ENCODE measurements at places on chromosomes 2 and 18.

- no peak for DNase-seq
Observed at GRCh38 chr18:48950536-48951447, at the start of gene SMAD7. TSS of gene SMAD7 (minus strand) at chr18:48950965. CDS start at chr18:48950424, 541 bp downstream.

GRCh38 chr18:62784338-62784965 is 69.1 kb downstream of the PHLPP1 start:
- no peak for DNase-seq

GRCh38 chr2:85699325-85699724 is 5.2 kb downstream of the GNLY start:
- DNase-seq, result no peak

- DNase-seq, result no peak
Observed at GRCh38 chr2:100141906-100142305, 484 bp downstream of the AFF3 start.

DNA sequence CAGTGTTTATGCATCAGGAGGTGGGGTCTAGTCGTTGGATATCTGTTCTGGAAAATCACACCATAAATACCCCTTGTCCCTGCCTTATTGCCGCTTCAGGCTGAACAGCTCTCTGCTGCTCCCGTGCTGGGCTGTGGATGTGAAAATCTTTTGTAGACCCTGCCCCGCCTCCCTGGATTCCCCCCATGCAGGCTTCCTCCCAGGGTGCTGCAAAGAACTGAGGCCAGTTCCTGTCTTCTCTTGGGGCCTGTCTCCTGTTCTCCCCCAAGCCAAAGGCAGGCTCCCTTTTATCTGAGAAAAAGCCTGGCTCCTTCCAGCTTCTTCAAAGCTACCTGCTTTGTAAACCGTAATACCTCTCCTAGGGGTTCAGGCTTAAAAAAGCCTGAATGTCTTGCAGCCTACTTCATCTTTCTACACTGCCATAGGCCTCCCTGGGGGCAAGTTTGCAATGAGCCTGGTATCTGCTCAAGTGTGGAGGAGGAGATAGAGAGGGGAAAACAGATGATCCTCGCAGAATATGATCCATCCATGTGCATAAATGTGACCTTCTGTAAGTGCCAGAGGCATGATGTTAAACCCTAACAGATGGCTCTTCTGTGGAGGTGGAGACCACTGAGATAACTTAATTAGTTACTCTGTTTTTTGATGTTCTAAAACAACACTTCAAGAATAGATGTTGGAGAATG is 55.3 kb downstream of the VWA3B start:
- DNase-seq, result no peak

- DNase-seq, result no peak
Observed at GRCh38 chr2:238689871-238690389, 158.0 kb upstream of the TWIST2 start.

DNA sequence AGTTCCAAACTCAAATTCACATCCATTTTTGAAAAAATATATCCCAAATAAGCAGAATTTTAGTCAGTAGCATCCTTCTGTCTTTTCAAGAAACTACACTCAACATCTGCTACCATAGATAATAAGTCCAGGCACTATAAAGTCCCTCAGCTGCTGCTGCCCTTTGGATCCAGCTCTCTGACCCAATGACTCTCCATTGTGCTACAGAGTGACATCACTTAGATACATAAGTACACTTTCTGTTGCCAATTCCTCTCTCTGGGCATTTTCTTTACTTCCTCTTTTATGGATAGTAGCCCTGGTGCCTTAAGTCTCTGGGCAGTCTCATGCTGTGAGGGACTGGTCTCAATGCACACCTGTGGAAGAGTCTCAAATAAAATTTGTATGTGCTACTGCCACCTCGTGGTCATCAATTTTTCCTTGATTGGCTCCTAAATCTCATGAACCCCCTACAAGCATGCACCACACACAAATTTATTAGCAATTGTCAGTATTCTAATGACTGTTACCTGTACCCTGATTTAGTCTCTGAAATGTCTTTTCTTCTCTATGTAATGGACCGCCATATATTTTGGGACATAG is 219.2 kb downstream of the LRP1B start:
- no peak for DNase-seq

DNA sequence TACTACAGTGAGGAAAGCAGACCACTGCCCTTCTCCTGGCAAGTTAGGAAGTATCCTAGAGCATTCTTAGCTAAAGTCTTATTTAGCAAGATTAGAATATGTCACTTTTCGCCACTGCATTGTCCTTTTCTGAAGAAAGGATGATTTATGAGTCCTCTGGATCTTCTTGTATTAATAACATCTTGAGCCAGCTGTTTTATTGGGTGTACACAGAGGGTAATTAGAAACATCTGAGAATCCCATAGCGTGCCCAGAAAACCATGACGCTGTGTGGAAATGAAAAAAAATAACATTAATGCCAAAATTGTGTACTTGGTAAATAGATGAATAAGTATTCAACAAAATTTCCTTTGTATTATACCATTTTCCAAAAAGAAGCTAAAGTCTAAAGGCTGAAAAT is 198.7 kb downstream of the LTBP1 start:
- no peak for DNase-seq

DNA sequence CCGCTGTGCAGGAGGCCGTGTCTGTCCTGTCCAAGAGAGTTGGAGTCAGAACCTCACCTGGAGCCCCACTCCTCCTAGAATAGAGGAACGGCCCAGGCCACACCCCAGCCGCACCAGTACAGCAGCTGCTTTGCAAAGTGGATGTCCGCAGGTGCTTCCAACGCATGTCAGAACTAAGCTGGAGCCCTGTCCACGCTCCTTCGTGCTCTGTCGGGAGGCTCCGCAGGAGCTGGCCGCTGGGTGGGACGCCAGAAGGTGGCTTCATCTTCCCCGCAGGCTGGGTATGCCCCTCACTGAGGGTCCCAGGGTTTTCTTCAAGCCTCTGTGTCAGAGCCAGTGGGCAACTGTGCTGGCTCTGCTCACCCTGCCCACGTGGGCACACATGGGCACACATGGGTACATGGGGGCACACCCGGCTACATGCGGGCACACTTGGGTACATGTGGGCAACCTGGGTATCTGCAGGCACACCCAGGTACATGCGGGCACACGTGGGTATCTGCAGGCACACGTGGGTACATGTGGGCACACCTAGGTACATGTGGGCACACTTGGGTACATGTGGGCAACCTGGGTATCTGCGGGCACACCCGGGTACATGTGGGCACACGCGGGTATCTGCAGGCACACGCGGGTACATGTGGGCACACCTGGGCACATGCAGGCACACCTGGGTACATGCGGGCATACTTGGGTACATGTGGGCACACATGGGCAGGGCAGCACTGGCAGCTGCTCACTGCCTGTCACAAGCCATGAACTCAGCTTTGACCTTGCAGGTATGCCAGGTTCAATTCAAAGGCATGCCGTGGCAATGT is 67.1 kb upstream of the CTDP1 start:
- no peak for DNase-seq

- DNase-seq, result no peak
Observed at GRCh38 chr2:42182654-42183308, 13.6 kb downstream of the EML4 start.

GRCh38 chr2:175726223-175726622 is 275.8 kb downstream of the LNPK start:
- DNase-seq, result no peak
